ENCODE measurements at places on chromosomes 5 and 9.

- DNase-seq = no peak
Measured at GRCh38 chr9:97944612-97945011, 6.6 kb upstream of the HEMGN start.

DNA sequence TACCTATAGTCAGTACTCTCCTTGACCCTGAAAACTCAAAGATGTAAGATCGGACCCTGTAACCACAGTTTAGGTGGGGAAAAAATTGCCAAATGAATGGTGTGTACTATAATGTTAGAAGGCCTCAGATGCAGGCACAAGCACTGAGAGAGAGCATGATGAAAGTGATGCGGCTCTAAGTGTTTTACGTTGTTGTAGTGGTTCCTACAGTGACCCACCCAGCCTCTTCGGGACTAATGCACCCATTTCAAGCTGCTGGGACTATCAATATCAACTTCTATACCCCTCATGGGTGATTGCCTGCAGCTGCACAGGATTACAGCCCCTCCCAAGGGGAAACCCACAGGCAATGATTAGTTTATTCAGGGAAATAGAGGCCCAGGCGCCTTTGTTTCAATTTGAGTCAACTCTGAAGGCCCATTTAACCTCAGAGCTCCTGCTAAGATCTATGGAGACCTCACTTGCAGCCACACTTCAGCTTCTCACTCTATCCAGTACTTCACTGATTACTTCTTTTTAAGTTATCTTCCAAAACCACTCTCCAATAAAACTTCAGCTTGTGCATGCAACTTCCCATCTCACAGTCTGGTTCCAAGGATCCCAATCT is 340.7 kb downstream of the NR2F1-AS1 start:
- DNase-seq = no peak

- DNase-seq = no peak
Measured at GRCh38 chr9:78351816-78352215, 54.9 kb downstream of the PSAT1 start.

GRCh38 chr5:172373680-172374079 is 80.6 kb downstream of the SH3PXD2B start:
- no peak for DNase-seq

- DNase-seq = no peak
Measured at GRCh38 chr9:76957258-76957657, 51.3 kb upstream of the PRUNE2 start.

DNA sequence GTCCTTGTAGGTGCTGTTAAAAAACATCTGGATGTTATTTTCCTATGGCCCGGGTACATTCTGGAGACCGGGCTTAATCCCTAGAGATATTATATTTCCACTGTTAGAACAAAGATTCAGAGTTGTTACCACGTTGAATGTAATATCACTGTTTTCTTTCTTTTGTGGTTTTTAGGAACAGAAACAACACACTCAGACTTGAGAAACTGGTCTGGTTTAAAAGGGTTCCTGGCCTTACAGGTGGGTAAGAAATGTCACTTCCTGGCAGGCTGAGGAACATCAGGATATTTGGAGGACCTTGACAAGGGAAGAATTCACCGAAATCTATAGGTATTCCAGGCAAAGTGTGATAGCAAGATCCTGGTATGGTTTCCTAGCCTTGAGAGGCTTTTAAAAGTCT is 10.3 kb upstream of the ANXA2R start:
- DNase-seq = no peak

DNA sequence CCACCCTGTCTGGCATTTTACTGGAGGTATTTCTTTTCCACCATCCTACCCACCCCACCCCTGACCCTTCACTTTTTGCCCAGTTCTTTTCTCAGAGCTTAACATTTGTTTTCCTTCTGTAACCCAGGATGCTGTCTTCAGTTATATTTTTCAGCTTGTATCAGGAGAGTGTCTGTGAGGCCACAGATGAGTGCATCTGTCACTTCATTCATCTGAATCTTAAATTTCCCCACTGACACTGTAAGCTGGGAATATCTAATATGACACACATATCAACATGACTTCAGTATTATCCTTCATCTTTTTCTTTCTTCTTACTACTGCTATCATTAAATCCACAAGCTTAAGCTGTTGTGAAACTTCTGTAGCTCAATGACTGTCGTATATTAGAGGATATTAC is 4.9 kb downstream of the MARCHF3 start:
- no peak for DNase-seq

- no peak for DNase-seq
Measured at GRCh38 chr5:59312223-59312622, 581.3 kb downstream of the PDE4D start.

DNA sequence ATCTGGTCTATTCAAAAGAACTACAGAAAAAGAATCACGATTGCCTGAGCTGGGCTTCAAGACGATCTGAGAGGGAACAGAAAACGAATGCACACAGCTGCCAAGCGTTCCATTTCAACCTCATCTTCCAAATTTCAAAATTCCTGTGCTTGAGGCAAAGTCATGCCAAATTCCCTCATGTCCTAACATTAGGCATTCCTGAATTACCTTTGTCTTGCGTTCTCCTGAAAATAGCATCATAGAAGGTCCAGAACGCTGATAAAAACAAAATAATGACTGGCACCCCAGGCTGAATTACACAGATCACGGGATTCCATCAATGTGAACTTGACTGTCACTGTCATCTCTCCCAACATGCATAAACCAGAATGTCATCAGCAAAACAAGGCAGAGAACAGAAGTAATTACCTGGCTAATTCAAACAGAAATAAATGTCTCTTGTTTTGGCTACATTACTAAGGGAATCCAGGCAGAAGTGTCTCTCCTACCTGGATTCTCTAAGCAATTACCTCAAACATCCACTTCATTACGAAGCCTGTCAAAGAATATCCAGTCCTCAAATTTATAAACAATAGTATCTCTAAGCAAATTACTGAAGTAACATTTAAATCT is 12.0 kb upstream of the CDH6 start:
- no peak for DNase-seq
